ENCODE measurements at places on chromosomes 16 and 17.

DNA sequence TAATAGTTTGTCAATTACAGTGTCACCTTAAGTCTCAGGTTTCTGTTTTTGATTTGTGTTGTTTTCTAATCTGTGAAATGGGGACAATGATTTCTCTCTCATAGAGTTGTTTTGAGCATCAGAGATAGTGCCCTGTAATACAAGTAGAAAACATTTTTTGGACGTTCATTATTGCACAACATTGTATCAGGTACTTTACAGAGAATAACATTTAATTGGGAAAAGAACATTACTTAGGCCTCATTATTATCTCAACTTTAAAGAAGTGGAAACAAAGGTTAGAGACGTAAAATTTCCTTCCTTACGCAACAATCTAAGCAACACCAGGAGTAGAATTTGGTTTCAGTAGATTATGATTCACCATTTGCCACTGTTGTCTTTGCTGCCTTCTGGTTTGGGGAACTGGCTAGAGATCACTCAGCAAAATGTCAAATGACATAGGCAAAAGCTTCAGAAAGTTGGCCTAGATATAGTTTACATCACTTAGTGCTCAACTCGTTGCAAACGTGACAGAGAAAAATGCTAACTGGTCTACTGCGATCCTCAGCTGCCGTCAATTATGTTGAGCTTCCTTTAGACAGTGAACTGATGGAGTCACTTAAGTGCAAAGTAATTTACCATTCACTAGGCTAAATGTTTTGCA lies 1026.8 kb downstream of the CDH11 start:
- ATAC-seq = no peak

DNA sequence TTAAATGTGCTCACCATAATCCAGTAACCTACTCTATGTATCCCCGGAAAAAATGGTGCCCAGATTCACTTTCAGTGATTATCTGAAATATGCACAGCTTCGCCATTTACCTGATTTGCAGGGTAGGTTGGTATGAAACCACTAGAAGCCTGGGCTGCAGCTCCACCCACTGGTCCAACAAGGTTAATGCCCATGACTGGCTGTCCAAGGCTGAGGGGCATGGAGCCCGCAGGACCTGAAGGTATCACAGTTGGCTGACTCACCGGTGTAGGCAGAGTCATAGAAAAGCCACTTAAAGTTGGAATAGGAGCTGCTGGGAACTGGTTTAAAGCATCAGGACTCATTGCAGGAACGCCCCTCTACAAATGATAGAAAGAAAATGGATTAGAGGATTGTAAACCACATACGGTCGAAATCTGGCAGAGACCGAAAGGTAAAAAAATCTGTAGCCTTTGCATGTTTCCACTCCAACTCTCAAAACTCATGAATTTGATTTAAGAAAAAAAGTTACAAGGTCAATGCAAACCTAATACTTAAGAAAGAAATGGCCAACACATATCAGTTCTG lies 38.6 kb downstream of the SYNRG start:
- no peak for ATAC-seq

DNA sequence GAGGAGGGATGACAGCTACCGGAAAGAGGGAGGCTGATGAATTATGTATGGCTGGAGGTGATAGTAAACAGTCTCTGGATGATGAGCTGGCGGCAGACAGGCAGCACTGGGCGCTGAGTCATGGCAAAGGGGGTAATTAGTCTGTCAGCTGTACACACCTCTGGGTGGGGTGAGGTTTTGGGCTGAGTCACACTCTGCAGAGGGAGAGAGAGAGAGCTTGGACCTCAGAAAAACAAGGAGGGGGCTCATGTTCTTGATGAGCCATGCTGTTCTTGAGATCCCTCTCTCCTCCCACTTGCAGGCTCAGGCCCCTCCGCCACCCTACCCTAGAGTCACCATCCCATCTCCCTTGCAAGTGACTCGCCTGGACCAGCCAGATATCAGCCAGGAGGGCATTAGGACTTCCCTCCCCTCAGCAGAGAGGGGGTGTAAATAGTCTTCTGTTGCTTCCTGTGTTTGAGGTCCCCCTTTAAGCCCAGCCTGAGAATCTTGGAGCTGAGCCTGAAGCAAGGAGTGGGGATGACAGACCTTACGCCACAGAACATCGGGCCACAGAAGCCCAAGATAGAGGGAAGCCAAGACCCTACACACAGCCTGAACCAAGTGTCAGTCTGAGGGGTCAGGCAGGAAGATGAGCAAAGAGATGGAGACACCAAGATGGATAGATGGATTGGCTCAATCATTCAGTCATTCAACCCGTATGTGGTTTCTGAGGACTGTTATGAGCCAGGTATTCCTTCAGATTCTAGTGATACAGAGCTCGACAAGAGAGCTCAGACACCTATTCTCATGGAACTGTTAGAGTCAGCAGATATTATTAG lies 383.2 kb upstream of the CCL2 start:
- no peak for ATAC-seq

DNA sequence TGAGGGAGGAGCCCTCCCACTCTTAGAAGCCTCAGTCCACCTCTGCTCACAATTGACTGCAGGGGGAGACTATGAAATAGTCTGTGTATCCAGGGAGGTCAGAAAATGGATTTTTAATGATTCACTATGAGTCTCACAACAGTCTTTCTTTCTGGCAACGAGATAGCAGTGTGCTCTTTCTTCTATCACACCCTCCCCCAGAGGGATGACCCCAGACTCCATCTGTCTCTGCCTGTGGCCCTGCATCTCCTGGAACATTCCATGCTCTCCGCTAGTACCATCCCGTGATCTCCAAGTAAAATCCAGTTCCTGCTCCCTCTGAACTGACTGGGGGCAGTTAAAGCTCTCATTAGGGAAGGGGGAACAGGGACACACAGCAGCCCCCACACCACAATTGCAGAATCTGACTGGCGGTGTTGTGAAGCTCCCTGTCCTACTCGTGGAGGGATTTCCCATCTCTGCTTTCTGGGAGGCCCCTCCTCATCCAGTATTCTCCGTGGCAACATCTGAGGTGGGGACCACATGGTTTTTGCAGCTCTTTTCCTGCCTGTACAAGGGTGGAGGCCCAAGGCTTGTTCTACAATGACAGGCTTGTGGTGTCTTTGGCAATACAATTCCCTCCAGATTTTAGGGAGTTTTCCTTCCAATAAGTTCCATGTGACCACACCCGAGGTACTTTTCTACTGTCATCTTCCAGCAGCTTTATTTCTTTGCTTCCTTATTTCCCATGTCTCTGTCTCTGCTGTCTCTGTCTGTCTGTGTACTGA lies 19.4 kb downstream of the NATD1 start:
- no peak for ATAC-seq

GRCh38 chr16:57512296-57513001 lies 23.9 kb downstream of the CCDC102A start:
- no peak for ATAC-seq

DNA sequence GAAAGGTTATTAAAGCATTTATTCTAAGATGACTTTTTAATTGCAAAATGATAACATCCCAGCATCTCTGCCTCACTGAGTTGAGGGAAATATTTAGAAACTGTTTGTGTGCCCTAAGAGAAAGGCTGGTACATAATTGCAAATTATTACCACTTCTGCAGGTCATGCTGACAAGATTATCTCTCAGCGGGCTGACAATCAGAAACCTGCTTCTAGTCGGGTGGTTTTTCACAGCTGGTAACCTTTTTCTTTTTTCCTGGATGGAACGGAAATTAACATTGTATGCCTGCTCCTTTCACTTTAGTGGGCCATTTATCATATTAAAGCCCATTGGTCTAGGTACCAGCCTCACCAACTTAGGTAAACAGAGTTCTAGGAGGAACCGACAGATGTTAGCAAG lies 17.0 kb upstream of the NUDT7 start:
- no peak for ATAC-seq

- no peak for ATAC-seq
Observed at GRCh38 chr17:62757500-62757951, 50.6 kb downstream of the MARCHF10 start.

GRCh38 chr17:2227025-2227699 lies 76.4 kb downstream of the SMG6 start:
- no peak for ATAC-seq

- no peak for ATAC-seq
Observed at GRCh38 chr16:74673876-74674275, 7.2 kb upstream of the RFWD3 start.

DNA sequence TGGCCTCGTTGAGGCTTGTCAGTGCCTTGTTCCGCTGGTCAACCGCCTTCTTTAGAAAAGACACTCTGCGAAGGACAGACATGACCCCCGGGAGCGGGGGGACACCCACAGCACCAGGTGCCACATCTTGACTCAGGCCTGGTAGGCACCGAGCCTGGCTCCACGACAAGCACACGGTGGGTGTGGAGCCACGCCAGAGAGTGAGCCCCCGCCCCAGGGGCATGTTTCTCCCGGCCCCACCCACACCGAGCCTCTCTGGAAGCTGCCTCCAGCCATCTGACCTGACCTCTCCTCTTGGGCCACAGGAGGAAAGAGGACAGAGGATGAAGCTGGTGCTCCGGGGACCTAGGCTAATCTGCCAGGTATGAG lies 4.6 kb downstream of the FAAP100 start:
- no peak for ATAC-seq

GRCh38 chr16:53445534-53445933 lies 11.3 kb downstream of the RBL2 start:
- ATAC-seq = no peak

DNA sequence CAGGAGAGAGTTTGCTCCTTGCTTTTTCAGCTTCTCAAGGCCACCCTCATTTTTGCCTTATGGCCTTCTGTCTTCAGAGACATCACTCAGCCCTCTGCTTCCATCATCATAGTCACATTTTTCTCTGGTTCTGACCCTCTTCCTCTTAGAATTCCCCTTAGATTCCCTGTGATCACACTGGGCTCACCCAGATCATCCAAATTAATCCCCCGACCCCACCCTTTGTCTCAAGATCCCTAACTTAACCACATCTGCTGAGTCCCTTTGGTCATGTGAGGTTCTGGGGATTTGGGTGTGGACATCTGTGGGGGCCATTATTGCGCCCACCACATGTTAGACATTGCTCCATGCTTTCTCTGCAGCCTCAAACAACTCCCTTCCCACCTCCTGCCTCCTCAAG lies 323.4 kb downstream of the CPPED1 start:
- ATAC-seq = no peak

- no peak for ATAC-seq
Observed at GRCh38 chr16:16086653-16087446, 136.4 kb downstream of the ABCC6 start.

- no peak for ATAC-seq
Observed at GRCh38 chr16:55393991-55394390, 70.0 kb downstream of the IRX6 start.

DNA sequence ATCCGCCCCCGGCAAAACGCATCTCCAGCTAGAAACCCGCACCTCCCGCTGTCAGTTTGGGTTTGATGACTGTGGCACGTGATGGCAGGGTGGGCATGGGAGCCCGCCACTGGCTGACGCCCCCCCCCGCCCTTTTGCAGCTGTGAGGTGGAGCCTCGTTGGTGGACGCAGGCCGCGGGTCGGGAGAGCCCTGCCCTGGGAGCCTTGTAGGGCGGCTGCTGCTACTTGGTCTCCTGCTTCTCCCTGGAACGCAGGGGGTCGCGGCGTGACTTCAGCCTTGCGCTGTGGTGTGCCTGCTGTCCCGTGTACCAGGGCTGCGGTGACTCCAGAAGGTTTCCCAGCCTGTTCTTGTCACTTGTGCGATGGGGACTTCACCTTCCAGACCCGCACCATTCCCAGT lies 28.2 kb downstream of the GSE1 start:
- no peak for ATAC-seq

GRCh38 chr16:49498666-49499413 lies 125.2 kb downstream of the C16orf78 start:
- no peak for ATAC-seq

DNA sequence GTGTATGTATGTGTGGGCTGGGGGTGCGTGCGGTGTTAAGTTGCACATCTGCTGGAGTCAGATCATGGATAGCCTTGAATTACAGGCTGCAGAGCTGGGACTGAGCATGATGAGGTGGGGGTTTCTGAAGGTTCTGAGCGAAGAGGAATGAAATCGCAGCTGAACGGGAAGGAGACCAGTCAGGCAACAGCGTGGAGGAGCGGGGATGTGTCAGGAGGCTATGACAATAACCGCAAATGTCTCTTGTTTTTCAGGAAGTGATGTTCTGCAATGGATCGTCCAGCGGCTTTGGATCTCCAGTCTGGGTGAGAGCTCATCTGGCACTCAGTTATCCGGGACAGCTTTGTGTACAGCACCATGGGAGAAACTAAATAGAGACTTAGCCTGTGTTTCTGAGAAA lies 20.9 kb downstream of the RGS9 start:
- ATAC-seq = no peak

DNA sequence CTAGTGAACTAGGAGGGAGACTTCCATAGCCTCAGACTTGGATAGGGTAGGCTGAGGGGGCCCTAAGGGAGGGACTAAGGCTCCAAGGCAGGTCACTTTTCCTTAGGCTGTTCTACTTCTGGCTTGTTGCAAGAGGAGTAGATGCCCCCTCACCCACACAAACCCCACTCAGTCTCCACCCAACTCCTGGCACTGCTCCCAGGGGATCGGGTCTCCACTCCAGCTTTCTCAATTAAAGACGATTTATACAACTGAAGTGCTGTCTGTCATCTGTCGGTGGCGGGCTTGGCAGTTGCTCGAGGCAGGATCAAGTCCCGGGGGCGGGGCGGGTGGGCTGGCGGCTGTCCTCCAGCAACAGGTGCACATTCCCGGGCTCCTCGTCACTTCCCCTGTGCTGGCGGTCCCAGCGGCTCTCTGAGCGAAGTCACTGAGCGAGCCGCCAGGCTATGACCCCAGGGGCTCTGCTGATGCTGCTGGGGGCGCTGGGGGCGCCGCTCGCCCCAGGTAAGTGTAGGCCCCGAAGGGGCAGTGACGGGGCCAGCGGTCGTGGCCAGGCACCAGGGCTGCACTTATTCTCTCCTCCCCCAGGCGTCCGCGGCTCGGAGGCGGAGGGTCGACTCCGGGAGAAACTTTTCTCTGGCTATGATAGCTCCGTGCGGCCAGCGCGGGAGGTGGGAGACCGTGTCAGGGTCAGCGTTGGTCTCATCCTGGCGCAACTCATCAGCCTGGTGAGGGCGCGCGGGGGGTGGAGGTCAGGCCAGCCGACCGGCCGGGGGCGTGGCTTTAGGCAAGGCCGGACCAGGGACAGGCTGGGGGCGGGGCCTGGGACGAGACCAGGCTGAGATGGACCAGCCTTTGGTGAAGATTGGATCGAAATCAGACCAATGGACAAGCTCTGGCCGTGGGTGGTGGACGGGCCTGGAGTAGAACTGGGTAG lies at the start of gene CHRNB1:
TSS of gene CHRNB1 (plus strand) at position 380 of the 937 bp plus-strand sequence. CDS start at position 447, 67 bp downstream.
- ATAC-seq = peak; percentile 40

All from stimulated activated memory B cell treated with anti-CD40 and anti-IgM and Interleukin-4, amounts not matched to agents 10 μg/mL and 1 μg/mL and 100 μg/mL, for 72 hours (primary cell).